ENCODE measurements at places on chromosomes 12 and 14.

DNA sequence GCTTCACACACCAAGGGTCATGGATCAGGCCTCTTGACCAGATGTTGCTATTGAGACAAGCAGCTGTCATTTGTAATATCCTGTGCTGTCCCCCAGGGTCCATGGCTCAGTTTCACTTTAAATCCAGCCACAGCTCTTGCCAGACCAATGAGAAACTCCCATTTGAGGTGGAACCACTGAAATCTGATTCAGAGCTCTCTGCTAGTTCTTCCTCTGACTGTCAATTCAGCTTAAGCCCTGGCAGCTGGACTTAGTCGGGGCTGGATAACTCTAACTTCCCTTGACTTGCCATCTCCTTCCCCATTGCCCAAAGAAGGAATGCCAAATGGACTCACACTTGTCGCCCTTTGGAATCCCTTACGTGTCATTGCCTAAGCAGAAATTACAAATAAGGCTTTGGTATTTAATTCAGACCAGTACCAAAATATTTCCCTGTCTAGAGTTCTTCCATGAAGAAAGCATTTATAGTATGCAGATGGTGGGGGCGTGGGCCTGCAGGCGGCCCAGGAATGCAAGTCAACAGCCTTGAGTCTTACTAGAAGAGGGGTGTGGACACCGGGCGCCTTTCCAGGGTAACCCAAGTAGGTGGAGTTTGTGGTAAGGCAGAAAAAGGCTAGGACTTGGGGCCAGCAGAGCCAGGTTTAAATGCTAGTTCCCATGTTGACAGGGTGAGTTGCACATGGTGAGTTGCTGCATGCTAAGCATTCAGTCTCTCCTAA lies 96.9 kb upstream of the TMPO start:
- no peak for DNase-seq

DNA sequence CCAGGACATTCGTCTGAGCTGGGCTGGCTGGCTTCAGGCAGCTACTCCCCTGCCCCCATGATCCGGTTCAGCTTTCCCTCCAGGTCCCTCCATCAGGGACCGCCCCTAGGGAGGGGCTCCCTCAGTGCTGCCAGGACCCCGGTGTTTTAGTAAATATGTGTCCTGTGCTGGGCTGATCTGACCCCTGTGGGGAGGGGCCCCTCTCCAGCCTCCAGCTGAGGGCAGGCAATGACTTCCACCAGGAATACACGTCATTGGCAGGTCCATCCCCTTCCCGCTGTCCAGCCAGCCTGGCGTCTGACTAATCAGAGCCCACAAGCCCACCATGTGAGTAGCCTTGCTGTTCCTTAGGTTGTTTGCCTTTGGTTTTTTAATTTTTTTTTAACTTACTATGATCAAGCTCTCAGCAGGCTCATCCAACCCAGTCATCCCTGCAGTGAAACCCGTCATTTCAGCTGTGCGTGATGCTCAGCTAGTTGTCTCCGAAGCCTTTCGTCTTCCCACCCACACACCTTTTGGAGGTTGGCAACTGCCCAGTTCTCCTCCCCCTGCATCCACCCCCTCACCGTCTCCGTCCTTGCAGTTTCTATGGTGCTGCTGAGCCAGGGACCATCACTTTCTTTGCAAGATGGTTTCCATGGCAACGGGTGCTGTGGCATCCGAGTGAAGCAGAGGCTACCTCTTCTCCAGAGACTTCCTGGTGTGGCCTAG lies 16.0 kb upstream of the SERPINA4 start:
- no peak for DNase-seq

GRCh38 chr12:67034110-67034879 lies 234.9 kb upstream of the CAND1 start:
- no peak for DNase-seq

- DNase-seq, result no peak
Measured at GRCh38 chr12:90974286-90974685, 19.3 kb upstream of the CCER1 start.

DNA sequence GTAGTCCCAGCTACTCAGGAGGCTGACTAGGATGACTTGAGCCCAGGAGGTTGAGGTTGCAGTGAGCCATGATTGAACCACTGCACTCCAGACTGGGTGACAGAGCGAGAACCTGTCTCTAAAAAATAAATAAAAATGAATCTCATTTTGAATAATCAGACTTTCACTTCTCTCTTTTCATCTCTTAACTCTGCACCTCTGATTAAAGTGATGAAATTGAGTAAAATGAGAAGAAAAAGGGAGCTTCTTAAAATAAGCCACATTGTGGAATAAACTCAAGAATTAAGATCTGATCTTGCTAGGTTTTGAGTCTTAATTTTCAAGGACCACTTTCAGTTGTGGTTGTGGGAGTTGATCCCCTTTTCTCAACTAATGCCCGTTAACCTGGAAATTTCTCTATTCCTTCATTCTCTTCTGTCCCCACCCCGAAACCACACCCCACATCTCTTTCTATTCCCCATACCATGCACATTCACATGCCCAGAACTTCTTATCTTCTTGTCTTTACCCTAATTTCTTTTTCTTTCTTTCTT lies 70.9 kb upstream of the ETV6 start:
- no peak for DNase-seq

DNA sequence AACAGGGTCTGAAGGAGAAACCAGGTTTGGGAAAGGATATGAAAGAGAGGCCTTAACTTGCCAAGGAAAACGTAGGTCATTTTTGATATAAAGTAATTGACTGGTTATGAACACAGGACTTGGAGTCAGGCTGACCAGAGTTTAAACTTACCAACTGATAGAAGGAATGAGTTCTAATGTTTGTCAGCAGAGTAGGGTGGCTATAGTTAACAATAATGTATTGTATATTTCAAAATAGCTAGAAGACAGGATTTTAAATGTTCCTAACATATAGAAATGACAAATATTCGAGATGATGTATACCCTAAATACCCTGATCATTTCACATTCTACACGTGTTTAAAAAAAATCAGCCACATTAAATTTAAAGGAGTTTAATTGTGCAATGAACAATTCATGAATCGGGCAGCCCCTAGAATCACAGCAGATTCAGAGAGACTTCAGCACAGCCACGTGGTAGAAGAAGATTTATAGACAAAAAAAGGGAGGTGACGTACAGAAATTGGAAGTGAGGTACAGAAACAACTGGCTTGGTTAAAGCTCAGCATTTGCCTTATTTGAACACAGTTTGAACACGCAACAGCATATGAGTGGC lies 52.5 kb upstream of the PLEKHG7 start:
- DNase-seq, result no peak

DNA sequence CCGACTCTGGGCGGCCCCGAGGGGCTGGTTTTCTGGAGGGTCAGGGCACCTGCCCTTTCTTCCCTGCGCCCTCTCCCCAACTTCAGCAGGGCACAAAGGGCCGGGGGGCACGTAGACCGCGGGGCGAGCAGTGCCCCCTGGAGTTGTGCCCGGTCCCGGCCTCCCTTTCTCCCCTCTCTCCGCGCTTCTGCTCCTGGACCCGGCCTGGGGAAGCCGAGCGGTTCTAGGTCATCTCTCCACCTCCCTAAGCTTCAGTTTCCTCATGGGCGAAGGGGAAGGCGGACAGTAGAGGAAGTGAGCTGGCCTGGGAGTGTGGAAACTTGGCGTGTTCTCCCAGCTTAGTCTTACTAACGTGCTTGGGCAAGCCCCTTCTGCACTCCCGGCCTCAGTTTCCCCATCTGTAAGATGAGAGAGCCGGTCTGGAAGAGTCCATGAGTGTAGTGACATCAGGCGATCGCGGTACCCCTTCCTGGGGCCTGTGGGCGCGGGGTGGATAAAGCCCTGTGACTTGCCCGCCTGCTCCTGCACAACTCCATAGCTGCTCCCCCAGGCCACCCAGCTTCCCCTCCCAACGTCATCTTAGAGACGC lies 158.6 kb upstream of the PARP11 start:
- DNase-seq, result no peak

- DNase-seq, result no peak
Measured at GRCh38 chr14:92783813-92784431, 10.2 kb upstream of the GOLGA5 start.

DNA sequence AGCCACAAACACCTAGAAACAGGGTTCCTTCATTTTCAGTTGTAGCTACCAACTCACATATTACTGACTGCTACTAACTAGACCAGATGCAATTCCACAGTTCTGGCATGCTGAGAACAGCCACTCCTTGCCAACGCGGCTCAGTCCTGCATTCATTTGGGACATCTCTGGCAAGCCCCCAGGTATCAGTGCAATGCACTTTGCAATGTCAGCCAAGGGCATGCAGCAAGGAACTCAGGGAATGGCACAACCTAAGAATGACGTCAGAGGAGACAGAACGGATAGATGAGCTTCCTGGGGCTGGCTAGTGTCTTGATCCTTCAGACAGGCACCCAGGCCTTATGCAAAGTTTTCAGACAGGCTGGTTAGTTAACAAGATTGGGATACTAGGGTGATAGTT lies 29.6 kb downstream of the MAP3K9 start:
- no peak for DNase-seq

- no peak for DNase-seq
Measured at GRCh38 chr12:93107514-93108312, 178.6 kb upstream of the EEA1 start.

DNA sequence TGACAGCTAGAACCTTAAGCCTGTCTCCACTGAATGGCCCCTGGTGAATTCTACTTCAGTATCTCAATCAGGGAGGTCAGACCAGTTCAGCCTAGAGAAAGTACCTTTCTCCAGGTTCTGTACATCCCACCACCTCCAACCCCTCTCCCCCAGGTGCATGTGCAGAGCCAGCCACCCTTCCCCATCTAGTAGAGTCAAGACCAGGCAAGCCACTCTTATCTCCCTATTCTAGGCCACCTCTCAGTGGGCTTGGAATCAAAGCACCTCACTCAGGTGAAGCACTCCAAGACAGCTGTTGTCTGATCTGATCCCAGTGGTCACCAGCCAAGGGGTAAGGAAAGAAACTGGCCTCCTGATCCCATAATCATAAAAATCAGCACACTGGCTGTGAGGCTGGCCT lies 340.9 kb downstream of the BCL11B start:
- DNase-seq, result no peak

DNA sequence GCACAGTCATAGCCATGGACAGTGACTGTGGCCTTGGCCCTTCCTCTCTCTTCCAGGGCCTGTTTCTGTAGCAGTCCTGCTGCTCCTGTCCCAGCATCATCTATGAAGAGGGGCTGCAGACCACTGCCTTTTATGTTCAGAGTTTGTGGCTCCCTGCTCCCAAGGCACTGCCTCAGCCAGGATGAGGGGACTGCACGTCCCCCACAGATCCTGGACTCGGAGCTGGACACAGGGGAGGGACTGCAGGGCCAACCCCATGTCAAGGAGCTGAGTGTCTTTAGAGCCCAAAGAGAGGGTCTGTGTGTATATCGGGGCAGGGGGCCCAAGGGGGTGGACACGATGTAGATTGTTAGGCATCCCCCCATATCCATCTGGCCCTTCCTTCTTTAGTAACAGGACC lies 60.6 kb upstream of the DIO3 start:
- no peak for DNase-seq

DNA sequence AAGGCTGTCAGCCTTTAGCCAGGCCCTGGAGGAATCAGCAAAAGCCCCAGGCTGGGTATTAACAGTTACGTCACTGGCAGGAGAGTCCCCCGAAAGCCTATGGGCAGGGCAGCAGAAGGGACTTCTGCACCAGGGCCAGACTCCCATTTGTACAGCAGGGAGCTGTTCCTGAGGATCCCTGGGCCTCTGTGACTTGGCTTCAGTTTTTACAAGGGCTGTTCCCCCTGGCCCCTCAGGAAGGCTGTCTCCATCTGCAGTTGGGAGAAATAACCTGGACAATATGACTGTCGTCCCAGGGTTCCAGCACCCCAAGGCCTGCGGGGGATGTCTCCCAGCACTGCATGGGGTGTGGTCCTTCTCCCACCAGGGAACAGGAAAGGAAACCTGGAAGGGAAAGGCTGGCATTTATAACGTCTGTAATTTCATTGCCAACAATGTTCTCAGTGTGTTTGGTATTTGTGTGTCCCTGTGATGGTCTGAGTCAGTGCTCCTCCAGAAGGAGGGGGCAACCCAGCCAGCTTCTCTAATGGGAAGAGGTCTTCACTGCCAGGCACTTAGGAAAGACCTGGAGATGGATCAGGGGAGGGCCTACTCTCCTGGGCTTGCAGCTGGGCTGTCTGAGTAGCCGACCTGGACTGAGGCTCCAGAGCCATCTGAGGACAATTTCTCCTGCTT lies 42.4 kb downstream of the ERH start:
- DNase-seq, result no peak

DNA sequence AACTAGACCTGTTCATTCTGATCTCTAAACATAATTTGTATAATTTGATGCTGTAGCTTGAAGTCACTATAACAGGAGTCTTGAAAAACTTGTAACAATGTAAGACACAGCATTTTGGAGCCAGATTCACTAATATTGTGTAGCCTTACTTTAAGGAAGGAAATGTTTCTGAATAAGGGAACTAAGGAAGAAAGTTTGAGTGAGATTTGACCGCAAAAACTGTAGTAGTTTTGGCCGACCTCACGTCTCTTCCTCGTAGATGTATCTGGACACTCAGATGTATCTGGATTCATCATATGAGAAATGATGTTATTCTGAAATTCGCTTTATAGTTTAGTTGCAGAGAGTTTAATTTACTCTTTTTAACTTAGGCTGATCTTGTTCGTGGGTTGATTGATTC lies 13.9 kb upstream of the DNAH10 start:
- DNase-seq, result no peak

GRCh38 chr12:93741659-93742109 lies 64.5 kb downstream of the CRADD start:
- no peak for DNase-seq

DNA sequence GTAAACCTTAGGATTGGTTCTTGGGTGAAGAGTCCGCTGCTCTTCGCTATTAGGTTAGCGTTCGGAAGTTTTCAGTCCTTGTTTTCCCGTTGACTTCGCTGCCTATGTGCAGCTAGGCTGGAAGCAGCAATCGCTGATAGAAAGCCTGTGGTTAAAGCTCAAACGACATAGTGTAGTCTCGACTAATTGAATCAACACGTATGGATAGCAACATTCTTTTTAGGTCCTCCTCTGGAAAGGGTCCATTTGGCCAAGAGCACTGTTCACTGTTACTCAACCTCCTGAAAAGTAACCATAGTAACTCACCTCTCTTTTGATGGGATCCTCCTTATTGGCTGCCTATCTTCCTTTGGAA lies 355.5 kb downstream of the SNAPC1 start:
- DNase-seq, result no peak

- no peak for DNase-seq
Measured at GRCh38 chr12:130073721-130074120, 88.5 kb upstream of the FZD10 start.

- DNase-seq, result no peak
Measured at GRCh38 chr14:106187216-106187615, 660.8 kb downstream of the TMEM121 start.

- no peak for DNase-seq
Measured at GRCh38 chr12:117774941-117775775, 193.6 kb downstream of the KSR2 start.

All from stimulated activated CD4-positive, alpha-beta T cell treated with anti-CD3 and anti-CD28 coated beads, Interleukin-1b, Interleukin-23, amount 100 ng/mL, for 4 hours (primary cell).